ENCODE measurements at places on chromosomes 3 and 15.
A peak's percentile ranks its signal among the peaks of the same experiment; 100 is the strongest.

GRCh38 chr3:23981955-23982354, 36.9 kb downstream of the NR1D2 start:
- H3K4me1 ChIP-seq = peaks cover under 1% of the 10 kb centered on the region
- H3K4me3 ChIP-seq = no peak overlapping the region
- no peaks in the 10 kb centered on the region for H3K27me3 ChIP-seq
- H3K36me3 ChIP-seq = peaks cover 14% of the 10 kb centered on the region

DNA sequence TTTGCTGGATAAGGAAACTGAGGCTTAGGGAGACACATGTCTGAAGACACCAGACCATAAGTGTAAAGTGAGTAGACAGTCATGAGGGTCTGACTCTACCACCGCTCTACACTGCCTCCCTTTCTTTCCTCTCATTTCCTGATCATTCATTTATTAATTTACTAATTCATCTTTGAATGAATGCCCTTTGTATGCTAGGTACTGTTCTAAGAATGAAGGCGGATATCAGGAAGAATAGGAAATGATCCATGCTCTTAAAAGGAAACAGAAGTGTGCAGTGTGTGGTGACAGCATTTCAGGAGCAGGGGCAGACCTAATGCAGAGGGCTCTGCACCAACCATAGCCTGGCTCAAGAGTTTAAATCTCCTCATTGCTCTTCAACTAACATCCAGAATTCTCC, 31.8 kb upstream of the PSMD6 start:
- no peak overlapping the region for H3K27ac ChIP-seq
- DNase-seq = no peak
- no peaks in the 10 kb centered on the region for H3K4me1 ChIP-seq

DNA sequence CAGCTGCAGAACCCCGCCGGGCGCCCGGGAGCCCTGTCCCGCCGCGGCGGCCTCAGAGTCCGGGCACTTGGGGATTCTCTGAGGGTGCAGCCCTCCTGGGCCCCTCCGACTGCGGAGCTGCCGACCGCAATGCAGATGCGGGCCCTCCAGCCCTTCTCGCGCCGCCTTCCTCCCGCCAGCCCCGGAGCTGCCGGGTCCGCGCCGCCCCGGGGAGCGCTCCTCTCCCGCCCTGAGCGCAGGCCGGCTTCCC, 320 bp upstream of the ACAN start:
- H3K36me3 ChIP-seq = no peaks in the 10 kb centered on the region
- no peak overlapping the region for H3K27ac ChIP-seq
- DNase-seq = no peak
- no peak overlapping the region for H3K4me3 ChIP-seq
- H3K4me1 ChIP-seq = no peaks in the 10 kb centered on the region
- peaks cover 30% of the 10 kb centered on the region for H3K27me3 ChIP-seq

DNA sequence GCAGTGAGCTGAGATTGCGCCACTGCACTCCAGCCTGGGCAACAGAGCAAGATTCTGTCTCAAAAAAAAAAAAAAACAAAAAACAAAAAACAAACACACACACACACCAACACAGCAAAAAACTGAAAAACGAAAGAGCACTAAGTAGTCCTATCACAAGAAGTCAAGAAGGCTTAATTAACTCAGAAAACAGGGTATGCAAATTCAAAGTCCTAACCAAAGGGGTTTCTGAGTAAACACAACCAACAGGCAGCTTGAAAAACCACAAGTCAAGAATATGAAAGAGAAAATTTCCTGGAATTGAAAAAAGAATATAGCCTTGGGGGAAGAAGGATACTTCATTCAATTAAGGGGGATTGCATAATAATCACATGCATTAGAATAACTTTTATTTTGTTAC, 37.7 kb upstream of the PARP14 start:
- no peak for DNase-seq
- no peaks in the 10 kb centered on the region for H3K27me3 ChIP-seq
- H3K4me3 ChIP-seq = no peak overlapping the region
- H3K36me3 ChIP-seq = no peaks in the 10 kb centered on the region
- no peak overlapping the region for H3K27ac ChIP-seq

GRCh38 chr3:51394541-51394940, 3.5 kb downstream of the RBM15B start:
- DNase-seq = no peak

DNA sequence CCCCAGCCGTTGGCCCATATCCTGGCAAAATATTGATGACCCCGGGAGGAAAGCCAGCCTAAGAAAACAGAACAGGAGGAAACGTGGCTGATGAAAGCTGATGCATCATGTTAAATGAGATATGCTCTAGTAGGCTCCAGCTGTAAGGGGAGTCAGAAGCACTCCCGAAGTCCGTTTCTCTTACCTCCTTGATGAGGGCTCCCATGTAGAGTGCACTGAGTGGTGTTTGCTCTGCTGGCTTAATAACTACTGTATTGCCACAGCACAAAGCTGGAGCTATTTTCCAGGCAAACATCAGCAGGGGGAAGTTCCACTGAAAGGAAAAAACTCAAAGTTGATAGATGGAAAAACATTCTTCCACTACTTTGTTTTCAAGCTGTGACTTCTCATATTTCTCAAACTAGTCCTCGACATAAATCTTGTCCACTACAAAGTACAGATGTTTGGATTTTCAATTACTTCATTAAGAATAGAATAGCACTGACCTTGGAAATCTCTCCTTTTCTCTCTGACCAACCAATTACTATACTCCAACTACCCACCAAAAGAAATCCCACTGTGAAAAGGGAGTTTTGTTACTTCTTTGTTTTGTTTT, 72.7 kb downstream of the ALDH1A2 start:
- H3K4me1 ChIP-seq = no peaks in the 10 kb centered on the region
- no peak overlapping the region for H3K27ac ChIP-seq
- H3K27me3 ChIP-seq = no peaks in the 10 kb centered on the region
- DNase-seq = no peak
- H3K4me3 ChIP-seq = no peak overlapping the region

- H3K27ac ChIP-seq = no peak overlapping the region
- H3K4me1 ChIP-seq = peaks cover 17% of the 10 kb centered on the region
- H3K36me3 ChIP-seq = no peaks in the 10 kb centered on the region
- DNase-seq = no peak
- H3K27me3 ChIP-seq = no peaks in the 10 kb centered on the region
- H3K4me3 ChIP-seq = no peak overlapping the region
These were observed 112.5 kb upstream of the MLF1 start for GRCh38 chr3:158458464-158458863.

GRCh38 chr15:70658641-70659040, 104.7 kb downstream of the UACA start:
- H3K36me3 ChIP-seq = no peaks in the 10 kb centered on the region
- H3K4me3 ChIP-seq = no peak overlapping the region
- H3K4me1 ChIP-seq = no peaks in the 10 kb centered on the region
- DNase-seq = no peak

DNA sequence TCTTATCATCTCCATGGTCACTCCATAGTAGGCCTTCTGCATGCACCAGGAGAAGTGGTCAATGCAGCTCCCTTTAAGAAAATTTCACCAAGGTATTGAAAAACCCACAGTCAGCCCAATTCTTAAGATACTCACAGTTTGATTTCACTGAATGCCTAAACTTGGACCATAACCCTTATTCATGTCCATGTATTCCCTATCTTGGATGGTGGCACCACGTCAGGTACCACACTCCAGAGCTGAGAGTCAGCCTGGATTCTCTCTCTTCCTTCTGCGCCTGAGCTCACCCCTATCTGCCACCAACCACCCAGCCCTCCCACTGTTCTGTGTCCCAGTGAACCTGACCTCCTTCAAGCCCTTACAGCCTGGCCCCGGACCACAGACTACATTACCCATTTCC, 183.2 kb upstream of the NR2F2 start:
- no peak overlapping the region for H3K27ac ChIP-seq
- H3K36me3 ChIP-seq = no peaks in the 10 kb centered on the region
- DNase-seq = no peak

DNA sequence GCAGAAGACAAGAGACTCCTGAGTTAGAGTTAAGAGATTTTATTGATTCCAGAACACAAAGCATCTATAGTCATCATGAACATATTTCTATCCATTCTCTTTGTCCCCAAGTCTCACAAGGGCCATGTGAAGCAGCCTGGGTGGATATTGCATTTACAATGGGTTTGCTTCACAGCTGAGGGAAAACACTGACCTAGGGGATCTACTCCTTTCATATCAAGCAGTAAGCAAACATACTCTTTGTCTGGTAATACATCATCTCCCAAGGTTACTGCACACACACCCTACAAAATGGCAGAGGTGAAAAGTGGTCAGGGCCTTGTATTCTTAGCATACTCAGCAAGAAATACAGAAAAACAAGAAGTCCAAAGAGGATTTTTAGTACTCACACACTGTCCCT, 267.7 kb upstream of the BCHE start:
- no peaks in the 10 kb centered on the region for H3K36me3 ChIP-seq
- H3K4me1 ChIP-seq = no peaks in the 10 kb centered on the region
- no peaks in the 10 kb centered on the region for H3K27me3 ChIP-seq
- no peak overlapping the region for H3K27ac ChIP-seq
- H3K4me3 ChIP-seq = no peak overlapping the region

DNA sequence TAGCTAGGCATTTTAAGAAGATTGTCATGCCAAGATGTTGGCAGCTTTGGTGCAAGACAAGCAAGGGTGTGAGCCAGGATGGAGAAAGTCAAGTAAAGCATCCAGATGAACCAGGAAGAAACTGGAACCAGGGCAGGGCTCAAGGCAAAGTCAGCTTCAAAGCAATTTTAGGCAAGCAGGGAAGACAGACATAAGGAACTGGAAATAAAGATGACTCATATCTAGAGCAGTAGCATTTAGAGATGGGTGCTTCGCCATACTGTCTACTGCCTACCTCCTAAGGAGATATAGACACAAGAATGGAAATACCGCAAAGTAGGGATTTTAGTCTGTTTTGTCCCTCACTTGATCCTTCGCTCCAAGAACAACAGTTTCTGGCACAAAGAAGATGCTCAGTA, 59.9 kb downstream of the RYR3 start:
- DNase-seq = no peak
- no peaks in the 10 kb centered on the region for H3K4me1 ChIP-seq
- no peaks in the 10 kb centered on the region for H3K36me3 ChIP-seq
- no peaks in the 10 kb centered on the region for H3K27me3 ChIP-seq
- H3K4me3 ChIP-seq = no peak overlapping the region

GRCh38 chr3:129068291-129068886, 7.8 kb downstream of the GP9 start:
- no peaks in the 10 kb centered on the region for H3K36me3 ChIP-seq
- peak overlapping the region; percentile 66 for H3K4me3 ChIP-seq
- H3K4me1 ChIP-seq = peaks cover 4% of the 10 kb centered on the region
- no peak overlapping the region for H3K27ac ChIP-seq
- no peak for DNase-seq

DNA sequence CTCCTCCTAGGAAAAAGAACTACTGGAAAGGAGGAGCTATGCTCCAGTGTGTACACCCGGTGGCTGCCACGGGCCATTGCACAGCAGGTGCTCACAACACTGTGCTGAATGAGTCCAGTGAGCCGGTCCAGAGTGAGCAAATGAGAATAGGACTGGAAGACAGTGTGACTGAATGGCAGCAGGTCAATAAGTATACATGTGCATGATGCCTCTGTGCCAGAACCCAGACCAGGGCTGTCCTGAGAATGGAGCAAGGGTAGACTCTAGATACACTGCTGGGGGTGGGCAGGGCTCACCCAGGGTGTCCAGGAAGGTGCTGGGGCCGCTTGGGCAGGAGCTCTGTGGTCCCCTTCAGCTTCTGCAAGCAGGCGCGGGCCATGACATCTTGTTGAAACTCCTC, 8.3 kb downstream of the POLG start:
- no peaks in the 10 kb centered on the region for H3K27me3 ChIP-seq
- no peak overlapping the region for H3K4me3 ChIP-seq
- no peak overlapping the region for H3K27ac ChIP-seq
- H3K4me1 ChIP-seq = no peaks in the 10 kb centered on the region
- DNase-seq = no peak

DNA sequence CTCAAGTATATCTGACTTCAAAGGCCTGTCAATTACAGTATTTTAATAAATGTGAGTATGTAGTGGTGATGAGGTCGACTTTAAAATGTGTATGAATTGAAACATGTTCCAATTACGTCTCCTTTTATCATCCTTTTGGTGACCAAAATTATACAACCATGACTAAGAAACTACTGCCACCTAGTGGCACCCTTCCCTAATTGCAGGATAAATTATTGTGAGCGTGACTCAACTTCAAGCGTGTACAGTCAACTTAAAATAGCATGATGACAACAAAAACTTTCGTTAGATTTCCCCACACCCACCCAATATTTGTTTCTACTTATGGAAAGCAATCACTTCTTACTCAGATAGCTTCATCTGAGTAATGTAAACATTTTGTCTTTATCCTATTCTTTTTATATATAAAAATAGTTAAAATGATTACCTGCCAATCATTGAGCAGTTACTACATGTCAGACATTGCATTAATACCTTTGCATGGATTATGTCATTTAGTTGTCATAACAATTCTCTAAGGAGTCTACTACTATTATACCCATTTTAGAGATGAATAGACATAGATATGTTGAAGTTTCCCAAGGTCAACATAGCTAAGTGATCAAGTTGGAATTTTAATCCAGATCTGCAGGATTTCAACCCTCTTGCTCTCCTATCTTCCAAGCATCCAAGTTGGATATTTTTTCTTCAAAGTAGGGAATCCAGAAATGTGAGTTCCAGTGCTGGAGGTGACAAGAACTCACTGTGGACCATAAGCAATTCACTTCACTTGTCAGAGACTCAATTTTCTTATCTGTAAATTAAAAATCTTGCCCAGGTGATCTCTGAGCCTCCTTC, 106.0 kb downstream of the MEX3B start:
- no peaks in the 10 kb centered on the region for H3K36me3 ChIP-seq
- H3K4me1 ChIP-seq = no peaks in the 10 kb centered on the region
- no peak overlapping the region for H3K4me3 ChIP-seq
- DNase-seq = peak; percentile 28

- H3K27me3 ChIP-seq = no peaks in the 10 kb centered on the region
- H3K4me3 ChIP-seq = peak overlapping the region; percentile 31
- H3K4me1 ChIP-seq = peaks cover 58% of the 10 kb centered on the region
- H3K27ac ChIP-seq = peak overlapping the region; percentile 93
- DNase-seq = peak; percentile 90
- peaks cover 9% of the 10 kb centered on the region for H3K36me3 ChIP-seq
These were observed 84.8 kb downstream of the SMAD3 start for GRCh38 chr15:67150023-67150860.

GRCh38 chr15:88900309-88900981, 5.1 kb upstream of the HAPLN3 start:
- peaks cover 4% of the 10 kb centered on the region for H3K27me3 ChIP-seq
- H3K4me1 ChIP-seq = peaks cover 2% of the 10 kb centered on the region
- no peaks in the 10 kb centered on the region for H3K36me3 ChIP-seq
- H3K4me3 ChIP-seq = no peak overlapping the region
